ENCODE measurements at places on chromosomes 3 and 15. TPM values are rescaled to one million over a fixed set of nuclear protein-coding genes. Genes with fewer than 3 reads are reported as not detected.

- DNase-seq: no peak
These were observed 18.2 kb downstream of the PTPN23 start for GRCh38 chr3:47399016-47399415.

GRCh38 chr3:69320871-69321271 is 65.0 kb downstream of the FRMD4B start:
- DNase-seq: no peak

- no peak for DNase-seq
These were observed 556 bp downstream of the USP19 start for GRCh38 chr3:49120096-49120437.

DNA sequence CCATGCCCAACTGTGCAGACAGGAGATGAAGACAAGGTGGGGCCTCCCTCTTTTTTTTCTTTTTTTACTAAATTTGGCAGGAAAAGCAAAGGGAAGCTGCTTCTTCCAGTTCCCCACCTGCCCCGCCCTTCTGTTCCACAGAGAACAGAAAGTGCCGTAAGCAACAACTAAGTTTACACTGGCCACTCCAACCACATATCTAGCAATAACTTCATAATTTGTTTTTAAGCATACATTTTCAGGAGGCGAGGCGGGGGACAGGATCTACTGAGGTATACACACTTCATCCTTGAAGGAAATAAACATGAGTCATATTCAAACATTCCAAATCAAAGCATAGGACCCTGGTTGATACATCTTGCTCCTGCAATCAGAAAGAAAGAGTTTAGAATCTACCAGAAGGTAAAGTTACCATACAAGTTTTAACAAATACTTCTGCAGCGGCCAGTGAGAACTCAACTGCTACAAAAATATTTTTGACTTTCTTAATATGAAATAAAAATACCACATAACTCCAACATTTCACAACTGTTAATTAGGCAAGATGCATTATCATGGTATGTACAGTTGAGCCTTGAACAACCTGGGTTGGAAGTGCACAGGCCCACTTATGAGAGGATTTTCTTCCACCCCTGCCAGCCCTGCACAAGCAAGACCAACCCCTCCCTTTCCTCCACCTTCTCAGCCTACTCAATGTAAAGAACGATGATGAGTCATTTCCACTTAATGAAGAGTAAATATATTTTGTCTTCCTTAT is 50.7 kb downstream of the FOXP1 start:
- no peak for DNase-seq

DNA sequence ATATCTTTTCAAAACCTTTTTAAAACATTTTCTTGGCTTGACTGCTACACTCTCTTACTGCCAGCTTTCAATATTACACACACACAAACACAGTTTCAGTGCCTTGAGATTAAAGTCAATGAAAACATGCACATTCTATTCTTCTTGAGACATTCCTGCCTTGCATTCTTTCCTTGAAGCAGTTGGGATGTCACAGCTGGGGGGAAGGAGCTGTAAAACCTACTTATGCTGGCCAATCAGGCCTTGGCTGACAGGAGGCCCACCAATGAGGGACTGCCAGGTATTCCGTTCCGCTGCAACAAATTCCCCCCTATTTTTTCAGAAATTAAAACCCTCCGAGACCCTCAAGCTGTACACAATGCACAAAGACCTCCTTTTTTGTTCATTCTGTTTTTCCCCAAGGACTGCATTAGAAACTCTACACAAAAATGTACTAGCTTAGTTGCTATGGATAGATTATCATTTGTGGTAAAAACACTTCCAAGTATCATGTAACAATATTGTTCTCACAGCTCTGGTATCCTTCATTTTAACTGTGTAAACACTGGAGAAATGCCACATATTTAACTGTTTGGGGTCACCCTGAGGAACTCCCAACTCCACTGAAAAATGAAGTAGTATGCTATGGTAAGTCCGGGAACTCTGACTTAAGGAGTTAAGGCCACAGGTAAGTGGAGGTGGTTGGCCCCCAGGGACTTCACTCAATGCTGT is 18.5 kb downstream of the FSTL1 start:
- DNase-seq: no peak

DNA sequence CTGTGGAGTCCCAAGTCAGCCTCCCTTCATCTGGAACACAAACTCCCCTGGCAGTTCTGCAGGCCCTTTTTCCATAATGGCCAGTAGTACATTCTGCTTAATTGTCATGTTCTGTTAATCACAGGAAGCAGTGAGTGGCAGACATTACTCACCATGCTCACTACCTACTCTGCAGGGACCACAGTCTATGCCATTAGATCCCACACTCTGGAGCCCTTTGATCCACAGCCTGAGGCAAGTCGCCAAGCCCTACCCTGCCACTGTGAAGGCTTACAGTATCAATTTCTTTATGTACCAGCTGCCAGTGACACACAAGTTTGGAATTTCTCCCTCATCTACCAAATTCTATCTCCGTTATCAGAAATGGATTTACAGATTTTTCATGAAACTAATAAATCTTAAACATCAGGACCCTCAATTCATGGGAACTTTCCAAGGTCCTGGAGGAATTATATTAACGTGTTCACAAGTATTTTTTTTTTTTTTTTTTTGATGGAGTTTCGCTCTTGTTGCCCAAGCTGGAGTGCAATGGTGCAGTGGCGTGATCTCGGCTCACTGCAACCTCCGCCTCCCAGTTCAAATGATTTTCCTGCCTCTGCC is 20.6 kb upstream of the WWTR1 start:
- no peak for DNase-seq

DNA sequence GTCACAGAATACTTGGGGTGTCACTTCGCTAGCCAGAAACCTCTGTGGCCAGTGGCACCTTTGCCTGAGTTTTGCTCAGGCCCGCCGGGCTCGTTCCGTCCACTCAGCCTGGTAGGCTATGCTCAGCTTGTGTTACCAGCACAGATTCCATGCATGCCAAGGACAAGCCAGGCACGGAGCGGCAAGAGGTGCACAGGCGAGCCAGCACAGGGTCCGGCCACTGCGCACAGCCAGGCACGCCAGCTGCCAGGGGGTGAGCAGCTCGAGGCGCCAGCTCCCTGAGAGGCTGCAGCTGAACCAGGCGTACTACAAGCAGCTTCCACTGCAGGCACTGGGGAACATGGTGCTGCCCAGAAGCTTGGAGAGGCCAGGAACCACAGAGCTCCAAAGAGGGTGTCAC is 14.7 kb downstream of the PCYT1A start:
- DNase-seq: no peak

GRCh38 chr3:160065786-160066185 is 77.2 kb downstream of the IL12A start:
- no peak for DNase-seq

GRCh38 chr3:174821477-174821876 is 37.7 kb upstream of the NAALADL2 start:
- no peak for DNase-seq

GRCh38 chr15:63672369-63672768 is 75.2 kb downstream of the FBXL22 start:
- no peak for DNase-seq

- DNase-seq: no peak
These were observed 153.2 kb downstream of the LRRC28 start for GRCh38 chr15:99404454-99404853.

DNA sequence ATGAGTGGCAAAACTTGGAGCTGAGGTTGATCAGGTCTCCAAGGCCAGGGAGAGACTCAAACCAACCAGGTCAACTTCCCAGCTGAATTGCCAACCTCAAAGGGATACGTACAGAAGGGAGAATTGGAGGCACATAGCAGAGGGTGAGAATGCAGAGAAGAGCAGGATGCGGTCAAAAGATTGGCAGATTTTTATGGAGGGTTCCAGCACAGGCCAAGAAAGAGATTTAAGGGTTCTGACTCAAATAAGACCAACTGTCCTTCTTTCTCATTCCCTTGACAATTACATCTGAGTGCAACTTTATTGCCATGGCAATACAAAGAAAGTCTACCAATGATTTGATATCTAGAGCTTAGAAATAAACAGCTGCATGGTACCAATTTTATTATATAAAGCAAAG is 33.2 kb downstream of the SCG5 start:
- DNase-seq: no peak

- DNase-seq: no peak
These were observed 32.9 kb downstream of the CRTC3 start for GRCh38 chr15:90562669-90563068.

- DNase-seq: no peak
These were observed 462.1 kb downstream of the C3orf38 start for GRCh38 chr3:88611826-88612326.

GRCh38 chr3:10532939-10533736 is 27.8 kb upstream of the ATP2B2 start:
- DNase-seq: peak; percentile 12

GRCh38 chr15:37873336-37873735 is 61.1 kb upstream of the TMCO5A start:
- DNase-seq: no peak

GRCh38 chr3:4583416-4583815 is 90.3 kb downstream of the ITPR1 start:
- no peak for DNase-seq

DNA sequence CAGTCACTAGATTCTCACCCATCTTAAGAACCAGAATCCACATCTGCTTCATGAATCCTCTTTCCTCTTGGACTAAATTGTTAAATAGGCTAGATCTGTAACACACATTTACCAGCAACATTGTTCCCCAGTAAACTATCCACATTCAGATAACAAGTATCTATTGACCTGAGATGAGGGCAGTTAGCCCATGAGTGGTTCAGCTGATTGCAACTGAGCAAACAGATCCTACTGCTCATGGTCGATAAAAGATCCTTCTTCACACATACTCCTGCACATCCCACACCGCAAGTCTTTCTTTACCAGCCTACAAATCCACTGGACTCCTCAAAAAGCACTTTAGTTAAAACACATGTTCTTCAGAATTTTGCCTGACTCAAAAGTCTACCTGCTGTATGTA is 59.2 kb downstream of the UACA start:
- DNase-seq: no peak

DNA sequence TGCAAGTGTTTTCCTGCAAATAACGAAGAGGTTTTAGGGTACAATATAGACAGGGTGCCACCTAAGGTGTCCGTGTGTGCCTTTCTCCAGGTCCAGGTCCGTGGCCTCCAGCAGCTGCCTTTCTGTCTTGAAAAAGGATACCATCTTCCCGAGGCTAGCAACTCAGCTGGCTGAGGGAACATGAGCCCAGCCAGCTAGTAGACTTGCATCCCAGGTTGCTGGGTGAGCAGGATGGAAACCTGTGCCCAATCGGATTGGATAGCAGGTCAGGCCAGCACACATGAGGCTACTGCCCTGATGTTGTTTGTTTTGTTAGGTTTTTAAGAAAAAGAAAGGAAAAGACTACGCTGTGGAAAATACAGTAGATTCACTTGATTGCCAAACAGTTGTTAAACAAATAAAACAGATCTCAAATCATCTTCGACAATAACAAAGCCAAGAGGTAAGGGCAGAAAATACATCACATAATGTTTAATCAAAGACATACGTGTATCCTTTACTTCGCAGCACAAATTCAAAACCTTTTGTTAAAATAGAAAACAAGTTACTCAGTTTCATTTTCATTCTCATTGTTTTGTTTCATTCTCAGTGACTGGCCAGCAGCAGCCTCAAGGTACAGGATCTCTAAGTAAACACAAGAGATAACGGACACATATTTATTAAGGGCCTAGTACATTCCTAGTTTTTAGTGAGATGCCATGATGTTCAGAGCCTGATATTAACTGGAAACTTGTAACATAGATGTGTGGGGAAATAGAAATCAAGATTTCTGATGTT is 661.2 kb upstream of the NR2F2 start:
- DNase-seq: no peak

GRCh38 chr3:141853081-141853601 is 23.3 kb upstream of the ATP1B3 start:
- no peak for DNase-seq

- no peak for DNase-seq
These were observed 24.6 kb upstream of the RSL24D1 start for GRCh38 chr15:55221090-55222011.

- DNase-seq: peak; percentile 83
These were observed 2.8 kb downstream of the ADAMTS17 start for GRCh38 chr15:100338971-100339444.

DNA sequence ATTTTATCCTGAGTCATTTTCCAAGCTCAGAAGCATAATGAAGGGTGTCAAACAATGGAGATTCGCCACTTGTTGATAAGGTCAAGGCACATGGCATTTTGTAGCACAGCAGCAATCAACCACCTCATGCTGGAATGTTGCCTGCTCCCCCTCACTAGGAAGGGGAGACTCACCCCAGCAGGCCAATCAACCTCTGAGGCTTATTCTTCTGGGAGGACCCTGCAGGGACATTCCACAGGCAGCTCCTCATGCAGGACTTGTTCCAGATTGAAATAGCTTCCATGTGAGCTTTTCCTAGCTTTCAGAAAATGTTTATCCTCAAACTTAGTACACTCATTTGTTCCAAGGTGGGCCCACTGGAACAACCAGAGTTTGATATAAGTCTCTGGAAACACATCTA is 77.6 kb downstream of the SSR3 start:
- DNase-seq: no peak

- DNase-seq: no peak
These were observed 21.2 kb downstream of the IGSF10 start for GRCh38 chr3:151439652-151440125.

- no peak for DNase-seq
These were observed 135.0 kb downstream of the STAG1 start for GRCh38 chr3:136617198-136617597.

DNA sequence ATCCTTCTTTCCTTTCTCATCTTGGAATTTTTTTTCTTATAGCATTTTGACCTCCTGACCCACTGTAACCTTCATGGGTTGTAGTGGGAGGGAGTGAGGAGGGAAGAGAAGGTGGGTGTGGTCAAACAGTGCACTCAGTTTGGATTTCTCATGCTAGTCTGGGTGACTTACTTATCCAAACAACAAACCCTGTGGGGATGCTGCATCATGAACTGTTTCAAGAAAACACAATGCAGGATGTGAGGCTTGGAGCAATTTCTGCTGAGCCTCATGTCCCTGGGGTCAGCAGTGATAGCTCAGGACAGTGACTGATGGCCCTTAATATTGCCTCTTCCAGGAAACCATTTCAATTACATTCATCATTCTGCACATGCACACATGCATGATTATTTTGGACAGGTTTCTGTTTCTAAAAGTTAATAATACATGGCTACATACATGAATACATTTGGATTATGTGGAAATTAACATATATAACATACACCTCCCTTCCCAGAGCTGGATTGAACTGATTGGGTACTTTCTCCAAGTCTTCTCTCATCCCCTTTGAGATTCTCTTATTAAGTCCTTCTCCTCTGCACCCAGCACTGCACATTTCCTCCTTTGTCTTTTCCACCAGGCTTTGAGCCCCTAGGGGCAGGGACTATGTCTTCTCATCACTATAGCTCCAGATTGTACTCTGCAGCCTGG is 61.2 kb downstream of the ADAMTSL3 start:
- no peak for DNase-seq

- DNase-seq: no peak
These were observed 44.0 kb upstream of the SEMA6D start for GRCh38 chr15:47673232-47673761.

EPHB1 gene
- 3.1 TPM for total RNA-seq

CELSR3 gene
- 1.5 TPM for total RNA-seq

ARPIN gene
- total RNA-seq: 30.0 TPM

ITIH1 gene
- not detected for total RNA-seq

PLSCR2 gene
- total RNA-seq: 2.6 TPM

RARRES1 gene
- 48.5 TPM for total RNA-seq

CDCP1 gene
- total RNA-seq: 40.6 TPM

REC114 gene
- total RNA-seq: not detected

CDC25A gene
- 2.1 TPM for total RNA-seq

ZNF502 gene
- total RNA-seq: 11.4 TPM

CHRNA7 gene
- 8.3 TPM for total RNA-seq

SEC61A1 gene
- 217 TPM for total RNA-seq

CFAP44 gene
- 19.8 TPM for total RNA-seq

UCN2 gene
- total RNA-seq: 1.5 TPM

TAGLN3 gene
- total RNA-seq: not detected

SAMMSON gene
- not detected for total RNA-seq

CPNE9 gene
- total RNA-seq: 0.29 TPM

SLC12A8 gene
- total RNA-seq: 6.1 TPM
